Left ventricle myocardium inferior (tissue), 1 donor: ENCODE measurements at places on chromosomes 1 and 21. TPM values are rescaled to one million over a fixed set of nuclear protein-coding genes. Genes with fewer than 3 reads are reported as not detected.

ZNF691 gene
- total RNA-seq: 8.9 TPM

ENAH gene
- 78.6 TPM for total RNA-seq

TNFSF4 gene
- total RNA-seq: 0.44 TPM

EGLN1 gene
- total RNA-seq: 83.2 TPM

PROX1 gene
- 80.6 TPM for total RNA-seq

OR6N1 gene
- not detected for total RNA-seq

FAM72C gene
- not detected for total RNA-seq

RHD gene
- total RNA-seq: not detected

SLC39A1 gene
- total RNA-seq: 39.8 TPM

SLC30A10 gene
- 0.47 TPM for total RNA-seq

PCNX2 gene
- 0.82 TPM for total RNA-seq

BMP8B gene
- 0.33 TPM for total RNA-seq
